Activated CD4-positive, alpha-beta T cell treated with anti-CD3 and anti-CD28 coated beads for 4 hours (primary cell): ENCODE measurements at places on chromosomes 16 and 17.

- DNase-seq = no peak
Observed at GRCh38 chr17:29597361-29598172, 4.6 kb downstream of the ANKRD13B start.

GRCh38 chr16:25729188-25729915 lies 37.6 kb downstream of the HS3ST4 start:
- DNase-seq = no peak

- DNase-seq = no peak
Observed at GRCh38 chr17:41974658-41975057, 8.1 kb downstream of the CNP start.

DNA sequence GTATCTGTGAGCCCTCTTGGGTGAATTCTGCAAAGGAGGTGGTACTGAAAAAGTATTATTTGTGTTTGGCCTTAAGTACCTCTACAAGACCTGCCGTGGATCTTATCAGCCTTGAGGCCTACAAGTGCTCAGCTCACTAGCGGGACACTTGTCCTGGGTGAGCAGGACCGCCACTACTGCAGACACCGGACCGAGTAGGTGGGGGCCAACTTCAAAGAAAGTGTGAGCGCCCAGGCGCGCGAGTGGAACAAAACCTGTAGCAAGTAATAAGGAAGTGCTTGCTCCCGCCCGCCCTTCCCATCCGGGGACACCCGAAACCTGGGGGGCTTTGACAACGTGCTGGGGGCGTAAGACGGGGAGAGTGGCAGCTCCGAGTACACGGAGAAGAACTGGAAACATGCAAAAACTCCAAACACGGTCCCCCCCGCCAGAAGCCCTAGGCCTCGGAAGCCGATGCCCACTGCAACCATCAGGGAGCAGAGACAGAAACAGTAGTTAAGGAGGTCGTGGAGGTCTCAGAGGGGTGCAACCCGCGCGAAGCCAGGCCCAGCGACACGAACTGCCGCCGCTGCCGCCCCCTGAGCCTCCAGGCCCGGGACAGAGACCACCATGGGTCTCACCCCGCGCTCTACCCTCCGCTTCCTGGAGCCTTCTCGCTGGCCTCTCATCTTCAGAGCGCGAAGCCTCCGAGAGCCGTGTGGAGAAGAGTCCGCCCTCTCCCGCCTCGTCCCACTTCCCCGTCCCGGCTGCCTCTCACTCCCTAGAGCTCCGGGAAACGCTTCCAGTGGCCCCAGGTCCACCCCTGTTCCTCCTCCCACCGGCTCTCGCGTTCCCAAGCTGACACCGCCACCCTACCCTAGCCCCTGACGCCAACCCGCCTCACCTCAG lies 537 bp downstream of the CNOT1 start:
- DNase-seq = peak; percentile 51

GRCh38 chr16:54817432-54817831 lies 113.2 kb upstream of the IRX5 start:
- no peak for DNase-seq
